Esophagus (tissue), 2 donors: ENCODE measurements at places on chromosomes 3 and 15. TPM values are rescaled to one million over a fixed set of nuclear protein-coding genes. Genes with fewer than 3 reads are reported as not detected.

AMIGO3 gene
- 1.4 TPM for polyA plus RNA-seq

SMAD6 gene
- 0.75 TPM for polyA plus RNA-seq

HYAL1 gene
- polyA plus RNA-seq: 3.2 TPM

LRRIQ4 gene
- polyA plus RNA-seq: not detected

SETD2 gene
- polyA plus RNA-seq: 9.0 TPM

OR5K1 gene
- polyA plus RNA-seq: not detected

BCHE gene
- 0.98 TPM for polyA plus RNA-seq

RASGRF1 gene
- polyA plus RNA-seq: 0.04 TPM

PSTPIP1 gene
- 2.5 TPM for polyA plus RNA-seq

SNX22 gene
- 1.1 TPM for polyA plus RNA-seq

ENTPD3 gene
- 4.2 TPM for polyA plus RNA-seq

IL17RE gene
- polyA plus RNA-seq: 9.2 TPM

COMMD2 gene
- polyA plus RNA-seq: 12.5 TPM

LRRC15 gene
- polyA plus RNA-seq: 0.04 TPM

KLHL40 gene
- 0.02 TPM for polyA plus RNA-seq

TMEM158 gene
- 1.7 TPM for polyA plus RNA-seq

ZNF654 gene
- polyA plus RNA-seq: 4.3 TPM

GABRA5 gene
- 0.20 TPM for polyA plus RNA-seq

GOLGA6A gene
- polyA plus RNA-seq: 0.02 TPM

ITIH1 gene
- 0.13 TPM for polyA plus RNA-seq

TMCO5A gene
- polyA plus RNA-seq: not detected

SCN5A gene
- polyA plus RNA-seq: 0.02 TPM

ZNF770 gene
- 19.8 TPM for polyA plus RNA-seq

STXBP5L gene
- polyA plus RNA-seq: 0.21 TPM

SNX33 gene
- 24.0 TPM for polyA plus RNA-seq

ATP13A4 gene
- polyA plus RNA-seq: 24.9 TPM

PRR20G gene
- polyA plus RNA-seq: not detected

KLF15 gene
- 8.2 TPM for polyA plus RNA-seq
